ENCODE measurements at places on chromosomes 7 and 10. TPM values are rescaled to one million over a fixed set of nuclear protein-coding genes. Genes with fewer than 3 reads are reported as not detected.

The SPDYE1 gene
- total RNA-seq: not detected

The WDR86 gene
- not detected for total RNA-seq

The ADAM12 gene
- 16.6 TPM for total RNA-seq

The SRRT gene
- total RNA-seq: 121 TPM

The ASZ1 gene
- total RNA-seq: not detected

The PLPP4 gene
- total RNA-seq: 0.46 TPM

The SEC61G gene
- total RNA-seq: 2,585 TPM

The INMT gene
- total RNA-seq: 1.4 TPM

The RAPGEF5 gene
- 0.06 TPM for total RNA-seq

The CYP3A4 gene
- not detected for total RNA-seq

The GHRHR gene
- not detected for total RNA-seq

The ATOH7 gene
- 0.11 TPM for total RNA-seq

The GFRA1 gene
- 2.1 TPM for total RNA-seq
